ENCODE measurements at places on chromosomes 1 and 21. TPM values are rescaled to one million over a fixed set of nuclear protein-coding genes. Genes with fewer than 3 reads are reported as not detected.

The NTMT2 gene
- total RNA-seq: not detected

The ATP1B1 gene
- 192 TPM for total RNA-seq

The CLEC20A gene
- total RNA-seq: not detected

The CYP4B1 gene
- 268 TPM for total RNA-seq

The CACHD1 gene
- total RNA-seq: 31.8 TPM

The POU3F1 gene
- not detected for total RNA-seq

The FGR gene
- total RNA-seq: 149 TPM

The MRPS15 gene
- total RNA-seq: 65.0 TPM

The ALX3 gene
- total RNA-seq: not detected

The LRRC71 gene
- 0.26 TPM for total RNA-seq

DNA sequence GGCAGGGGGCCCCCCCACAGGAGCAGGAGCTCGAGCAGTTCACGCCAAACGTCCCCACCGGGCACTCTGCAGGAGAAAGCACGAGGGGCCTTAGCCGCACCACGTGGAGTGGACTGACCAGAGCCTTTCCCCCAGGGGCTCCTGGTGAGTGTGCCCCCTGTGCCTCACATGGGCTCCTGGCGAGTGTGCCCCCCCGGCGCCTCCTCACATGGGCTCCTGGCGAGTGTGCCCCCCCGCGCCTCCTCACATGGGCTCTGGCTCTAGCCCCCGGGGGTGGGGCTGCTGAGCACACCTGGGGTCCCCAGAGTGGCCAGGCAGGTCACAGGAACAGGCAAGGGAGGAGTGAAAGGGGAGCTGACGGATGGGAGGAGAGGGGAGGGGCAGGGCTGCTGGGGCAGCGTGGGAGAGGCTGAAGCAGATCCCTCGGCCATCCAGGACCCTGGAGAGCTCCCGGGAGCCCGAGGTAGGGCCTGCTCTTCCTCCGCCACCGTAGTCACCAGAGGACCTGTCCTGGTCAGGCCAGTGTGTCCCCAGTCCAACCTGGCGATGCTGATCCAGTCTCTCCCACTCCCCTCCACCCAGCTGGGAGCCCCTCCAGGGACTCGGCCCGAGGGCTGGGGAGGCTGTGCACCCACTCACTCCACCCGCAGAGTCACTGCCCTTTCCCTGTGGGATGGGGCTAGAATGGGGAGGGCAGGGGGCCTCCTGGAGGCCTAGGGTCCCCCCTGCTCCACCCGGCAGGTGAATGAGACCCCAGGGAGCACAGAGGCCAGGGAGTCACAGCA is 47.6 kb downstream of the ARHGEF16 start:
- DNase-seq: peak; percentile 83

- no peak for DNase-seq
These were observed 206.3 kb downstream of the PDE4B start for GRCh38 chr1:65998763-65999583.

DNA sequence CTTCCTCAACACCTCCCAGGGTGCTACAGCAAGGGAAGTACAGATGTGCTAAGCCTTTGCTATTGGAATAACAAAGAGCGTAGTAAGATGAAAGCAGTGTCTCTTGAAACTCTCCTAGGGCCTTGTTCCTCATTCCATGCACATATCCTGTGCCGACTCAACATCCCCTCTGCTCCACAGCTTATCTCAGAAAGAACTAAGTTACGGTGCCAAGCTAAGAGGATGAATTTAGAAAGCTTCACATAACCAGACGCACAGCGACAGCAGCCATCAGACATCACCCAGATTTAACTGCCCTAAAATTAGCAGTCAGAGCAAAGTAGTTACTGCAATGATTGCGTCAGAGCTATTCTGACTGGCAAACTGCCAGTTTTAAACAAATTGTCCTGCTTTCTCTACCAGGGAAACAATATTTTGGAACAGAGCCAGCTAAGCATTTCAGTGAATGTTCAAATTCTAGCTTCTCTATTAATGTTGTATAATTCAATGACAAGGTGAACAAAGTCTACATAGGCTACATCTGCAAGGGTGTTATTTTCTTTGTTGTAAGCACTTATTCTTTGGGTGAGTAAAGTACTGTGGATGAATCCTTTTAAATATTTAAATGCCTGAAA is 9.5 kb downstream of the SIPA1L2 start:
- DNase-seq: no peak

- DNase-seq: no peak
These were observed 296.3 kb downstream of the PRDM2 start for GRCh38 chr1:13996334-13996733.

- no peak for DNase-seq
These were observed 81.4 kb downstream of the SLC44A5 start for GRCh38 chr1:75529488-75529887.

- DNase-seq: no peak
These were observed 16.8 kb upstream of the CEP350 start for GRCh38 chr1:179937668-179938254.

GRCh38 chr1:21966247-21967000 is 10.4 kb upstream of the CELA3B start:
- no peak for DNase-seq

DNA sequence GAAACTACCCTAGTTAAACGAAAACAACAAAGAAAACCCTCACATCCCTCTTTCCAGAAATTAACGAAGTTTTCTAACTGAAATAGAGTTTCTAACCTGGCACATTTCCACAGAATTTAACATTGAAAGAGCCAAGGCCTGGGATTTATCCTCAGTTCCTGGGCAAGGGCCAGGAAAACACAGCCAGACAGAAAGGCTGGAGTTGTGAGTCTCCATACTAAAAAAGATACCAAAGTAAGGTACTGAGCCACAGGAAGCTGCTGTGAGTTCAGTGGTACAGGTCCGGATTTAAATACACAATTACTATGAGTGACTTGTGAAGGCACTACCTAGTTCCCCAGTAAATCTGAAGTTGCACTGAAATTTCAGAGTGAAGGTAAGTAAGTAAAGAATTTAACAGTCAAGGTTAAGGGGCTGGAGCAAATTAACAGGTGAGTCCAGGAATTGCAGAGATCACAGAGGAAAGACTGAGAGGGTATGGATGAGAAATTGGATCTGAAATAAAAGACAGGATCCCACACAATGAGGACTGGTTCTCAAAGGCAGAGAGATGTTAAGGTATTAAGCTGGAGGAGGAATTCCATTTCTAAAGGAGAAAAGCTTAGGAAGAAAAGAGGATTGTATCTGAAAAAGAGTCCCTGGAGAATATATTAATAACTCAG is 905 bp downstream of the LIX1L start:
- no peak for DNase-seq

GRCh38 chr1:42723511-42723910 is 16.5 kb downstream of the CLDN19 start:
- no peak for DNase-seq

DNA sequence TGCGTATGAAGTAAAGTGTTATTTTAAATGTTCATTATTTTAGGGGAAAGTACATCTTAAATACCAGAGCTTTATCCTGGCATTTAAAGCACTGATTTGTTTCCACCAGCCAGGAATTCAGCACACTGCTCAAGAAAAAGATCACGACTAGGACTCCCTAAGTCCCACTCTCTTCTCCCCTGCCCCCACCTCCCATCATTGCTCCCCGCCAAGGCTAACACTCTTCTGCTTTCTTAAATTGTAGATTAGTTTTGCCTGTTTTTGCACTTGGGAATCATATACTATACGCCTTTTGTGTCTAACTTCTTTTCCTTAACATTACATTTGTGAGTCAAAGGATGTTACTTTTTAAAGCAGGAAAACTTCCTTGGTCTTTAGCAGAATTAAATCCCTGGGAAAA is 37.5 kb upstream of the C1orf105 start:
- no peak for DNase-seq

DNA sequence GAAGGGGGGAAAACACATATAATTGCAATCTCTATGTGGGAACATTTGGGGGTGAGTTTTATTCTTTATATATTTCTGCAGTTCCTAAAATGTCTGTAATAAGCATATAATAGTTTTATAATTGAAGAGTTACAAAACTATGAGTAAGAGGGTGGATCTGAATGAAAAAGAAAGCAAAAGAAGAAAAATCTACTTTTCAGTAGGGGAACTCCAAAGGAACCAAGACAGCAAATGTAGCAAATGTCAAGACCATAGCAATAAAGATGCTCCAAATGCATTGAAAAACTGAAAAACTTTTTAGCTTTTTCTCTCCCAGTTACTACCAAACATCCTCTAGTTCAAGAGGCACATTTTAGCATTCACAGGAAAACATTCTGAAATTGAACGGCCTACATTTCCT is 434.8 kb downstream of the LMO4 start:
- no peak for DNase-seq

GRCh38 chr1:246580497-246581370 is 14.5 kb downstream of the CNST start:
- no peak for DNase-seq

DNA sequence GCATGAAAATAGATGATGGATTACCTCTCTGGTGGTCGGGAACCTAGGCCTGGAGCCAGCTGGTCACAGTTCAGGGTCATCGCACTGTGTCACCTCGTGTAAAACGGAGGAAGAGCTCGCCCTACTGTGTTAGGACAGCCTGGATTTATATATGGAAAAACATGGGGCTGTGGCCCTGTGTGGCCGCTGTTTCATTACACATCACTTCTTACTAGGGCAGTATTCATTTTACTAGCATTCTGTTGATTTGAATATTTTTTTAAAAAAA is 104.5 kb upstream of the COL6A1 start:
- DNase-seq: no peak

DNA sequence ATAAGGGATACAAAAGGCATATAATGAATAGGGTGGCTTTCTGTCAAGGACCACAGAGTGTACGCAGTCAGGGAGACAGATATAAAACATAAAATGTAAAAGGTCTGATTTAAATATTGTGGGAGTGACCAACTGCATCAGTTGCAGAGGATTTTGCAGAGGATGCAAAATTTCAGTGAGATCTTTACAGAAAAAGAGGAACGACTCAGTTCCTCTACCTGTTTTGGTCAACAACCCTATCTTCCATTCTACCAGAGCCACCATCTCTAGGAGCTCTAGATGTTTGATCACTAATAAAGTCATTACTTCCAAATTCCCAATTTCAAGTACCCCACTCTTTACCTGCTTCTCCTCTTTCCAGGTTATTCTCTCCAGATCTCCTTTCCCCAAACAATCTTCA is 16.5 kb downstream of the SOD1 start:
- DNase-seq: no peak

All from upper lobe of right lung (tissue), 1 donor.